Stimulated activated CD8-positive, alpha-beta memory T cell treated with anti-CD3 and anti-CD28 coated beads, Interleukin-4, amount 100 ng/mL, for 1 hour (primary cell): ENCODE measurements at places on chromosomes 3 and 15.

DNA sequence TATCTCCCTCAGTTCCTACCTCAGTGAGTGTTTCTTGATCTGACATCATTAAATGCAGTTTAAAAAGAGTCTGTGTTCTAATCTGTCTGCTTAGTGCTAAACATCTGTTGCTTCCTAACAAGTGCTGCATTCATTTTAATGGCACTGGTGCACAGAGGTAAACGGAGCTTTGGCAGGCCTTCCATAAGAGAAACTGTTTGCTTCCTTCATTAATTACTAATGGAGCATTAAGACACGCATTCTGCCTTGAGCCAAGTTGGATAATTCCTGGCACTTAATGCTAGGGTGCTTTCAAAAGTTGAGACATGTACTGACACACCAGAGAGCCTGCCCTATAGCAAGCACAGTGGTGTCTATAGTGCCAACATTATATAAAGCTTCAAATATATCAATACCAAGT, 34.7 kb downstream of the SCG5 start:
- no peak for DNase-seq

DNA sequence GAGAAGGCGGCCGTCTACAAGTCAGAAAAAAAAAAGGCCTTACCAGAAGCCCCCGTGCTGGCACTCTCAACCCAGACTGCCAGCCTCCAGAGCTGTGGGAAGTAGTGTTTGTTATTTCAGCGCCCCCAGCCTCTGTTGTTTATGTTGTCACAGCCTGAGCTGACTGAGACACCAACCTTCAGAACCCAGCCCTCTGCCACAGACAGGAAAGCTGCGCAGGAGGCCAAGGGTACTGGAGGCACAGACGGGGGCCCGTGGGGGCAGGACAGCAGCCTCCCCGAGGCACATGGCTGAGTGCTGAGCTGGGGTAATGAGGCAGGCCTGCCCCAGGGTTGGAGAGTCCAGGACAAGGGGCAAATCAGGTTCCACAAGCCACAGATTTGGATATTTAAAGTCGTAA, 33.7 kb downstream of the HCN4 start:
- DNase-seq = no peak

- no peak for DNase-seq
Observed at GRCh38 chr3:22846566-22846965, 356.6 kb upstream of the UBE2E2 start.

DNA sequence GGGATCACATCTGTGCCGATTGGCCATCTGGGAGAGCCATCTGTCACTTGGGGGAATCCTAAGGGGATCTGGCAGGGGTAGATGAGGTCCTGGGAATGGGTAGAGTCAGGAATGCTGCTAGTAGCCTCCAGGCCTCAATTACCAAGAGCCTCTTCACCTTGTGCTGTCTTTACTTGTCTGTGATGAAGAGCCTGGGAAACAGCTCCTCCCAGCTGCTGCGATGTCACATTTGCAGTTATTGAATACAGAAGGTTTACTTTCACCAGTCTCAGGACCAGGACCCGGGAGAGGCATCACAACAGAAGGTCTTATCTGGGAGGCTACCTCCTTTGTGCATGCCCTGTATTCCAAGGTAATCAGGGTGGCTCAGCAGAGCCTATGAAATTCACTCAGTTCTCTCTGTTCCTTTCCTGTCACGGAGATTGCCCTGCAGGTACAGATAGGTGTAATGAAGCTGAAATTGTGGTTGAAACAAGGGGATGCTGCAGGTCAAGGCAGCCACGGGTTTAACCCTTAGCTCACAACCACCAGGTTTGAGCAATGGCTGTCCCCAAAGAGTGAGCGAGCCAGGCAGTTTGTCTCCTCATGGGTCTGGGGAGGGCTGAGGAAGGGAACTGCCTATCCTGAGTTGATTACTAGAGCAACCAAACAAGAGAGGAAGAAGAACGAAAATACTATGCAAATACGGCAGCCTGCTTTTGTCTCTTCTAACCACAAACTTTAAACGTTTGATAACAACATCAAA, 298.9 kb upstream of the RORA start:
- DNase-seq = no peak

DNA sequence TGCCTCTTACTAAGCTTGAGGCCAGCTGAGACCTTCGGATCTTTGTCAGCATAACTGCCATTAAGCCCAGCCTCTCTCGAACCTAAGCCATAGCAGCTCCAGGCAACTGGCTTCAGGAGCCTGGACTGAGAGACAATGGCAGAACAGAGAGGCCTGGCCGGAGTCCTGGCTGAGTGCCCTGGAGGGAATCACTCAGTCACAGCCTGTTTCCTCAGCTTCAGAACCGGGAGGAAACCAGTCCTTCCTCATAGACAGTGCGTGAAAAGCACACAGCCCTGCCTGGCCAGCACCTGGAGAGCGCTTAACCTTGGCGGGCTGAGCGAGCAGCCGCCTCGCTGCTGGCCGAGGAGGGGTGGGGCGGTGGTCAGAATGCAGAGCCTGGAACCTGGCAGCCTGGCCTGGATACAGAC, 21.6 kb downstream of the RNU5B-1 start:
- DNase-seq = no peak

DNA sequence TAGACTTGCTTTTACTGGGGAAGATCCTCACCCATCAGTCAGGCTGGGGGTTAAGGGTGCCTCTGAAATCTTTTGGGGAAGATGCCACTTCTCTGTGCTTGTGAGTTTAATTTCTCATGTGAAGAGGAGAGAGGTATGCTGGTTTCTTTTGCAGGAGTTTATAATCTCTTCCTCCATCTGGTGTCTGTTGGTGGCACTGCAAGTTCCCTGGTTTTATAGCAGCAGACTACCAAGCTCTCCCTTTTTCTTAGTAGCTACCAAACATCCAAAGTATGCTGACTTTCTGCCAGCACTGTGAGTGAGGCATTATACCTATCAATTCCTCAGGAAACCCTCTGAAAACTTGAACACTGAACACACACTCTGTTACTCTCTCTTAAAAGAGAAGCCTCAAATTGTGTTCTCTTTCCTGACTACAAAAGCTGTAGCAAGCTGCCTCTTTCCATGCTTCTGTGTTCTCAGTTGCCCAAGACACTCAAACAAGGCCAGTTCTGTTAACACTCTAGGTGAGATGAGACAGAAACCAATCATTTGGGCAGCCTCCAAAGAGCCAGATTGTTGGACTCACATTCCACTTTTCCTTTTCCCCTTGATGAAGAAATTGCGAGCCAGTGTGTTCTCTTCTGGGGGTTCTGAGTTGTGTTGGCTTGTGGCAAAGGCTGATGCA, 299.5 kb downstream of the GAP43 start:
- DNase-seq = no peak

- no peak for DNase-seq
Observed at GRCh38 chr3:182567700-182568099, 225.6 kb upstream of the ATP11B start.

DNA sequence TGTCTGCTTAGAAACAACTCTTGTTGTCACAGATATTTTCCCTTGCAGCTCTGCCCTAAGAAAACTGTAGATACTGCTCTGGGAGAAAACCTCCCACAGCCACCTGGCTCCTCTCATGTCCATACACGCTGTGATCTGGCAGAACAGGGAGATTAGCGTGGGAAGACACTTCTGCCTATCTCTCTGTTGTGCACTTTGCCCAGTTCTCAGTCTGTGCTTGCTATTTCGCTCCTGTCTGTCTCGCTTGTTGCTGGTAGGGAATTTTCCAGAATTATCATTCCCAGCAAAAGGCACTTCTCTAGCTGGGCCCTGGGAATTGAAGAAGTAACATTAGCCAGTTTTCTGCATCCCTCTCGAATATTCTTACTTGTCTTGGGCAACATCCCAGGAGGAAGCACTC, 8.1 kb upstream of the GATM start:
- no peak for DNase-seq

GRCh38 chr15:49918121-49918520, 200.9 kb downstream of the ATP8B4 start:
- no peak for DNase-seq

- no peak for DNase-seq
Observed at GRCh38 chr3:11607816-11608215, 35.9 kb downstream of the VGLL4 start.

GRCh38 chr3:62922326-62922725, 47.1 kb upstream of the CADPS start:
- DNase-seq = no peak

- no peak for DNase-seq
Observed at GRCh38 chr3:133938770-133939462, 43.2 kb upstream of the RAB6B start.

DNA sequence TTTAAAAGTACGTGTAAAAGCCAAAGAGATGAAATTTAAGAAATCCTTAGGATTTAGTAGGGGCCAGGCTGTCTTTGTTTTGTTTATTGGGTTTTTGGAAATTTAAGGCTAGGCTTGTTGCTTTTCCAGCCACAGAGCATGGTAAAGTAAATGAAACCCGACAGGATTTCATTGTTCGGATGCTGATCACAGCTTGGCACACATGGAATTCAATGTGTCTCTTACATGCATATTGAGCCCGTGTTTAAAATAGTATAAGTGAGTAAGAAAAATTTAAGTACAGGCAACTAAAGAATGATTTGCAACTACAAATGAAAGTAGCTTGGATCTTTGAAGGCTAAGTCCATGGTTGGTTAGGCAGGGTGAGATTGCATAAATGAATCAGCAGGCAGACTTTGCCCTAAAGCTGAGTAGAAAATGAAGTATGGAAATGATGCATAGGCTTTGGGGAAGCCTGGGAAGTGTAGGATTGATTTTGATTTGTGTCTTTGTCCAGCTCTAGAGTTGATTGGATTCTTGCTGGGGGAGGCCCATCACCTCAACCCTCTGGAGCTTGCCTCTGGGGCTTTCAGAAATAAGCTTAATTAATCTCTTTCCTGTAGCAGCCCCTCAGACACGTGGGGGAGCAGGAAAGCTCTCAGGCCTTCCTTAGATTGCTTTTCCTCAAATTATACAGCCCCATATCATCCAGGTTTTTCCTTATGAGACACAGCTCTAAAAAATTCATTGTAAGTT, 68.2 kb upstream of the ADAMTSL3 start:
- no peak for DNase-seq

DNA sequence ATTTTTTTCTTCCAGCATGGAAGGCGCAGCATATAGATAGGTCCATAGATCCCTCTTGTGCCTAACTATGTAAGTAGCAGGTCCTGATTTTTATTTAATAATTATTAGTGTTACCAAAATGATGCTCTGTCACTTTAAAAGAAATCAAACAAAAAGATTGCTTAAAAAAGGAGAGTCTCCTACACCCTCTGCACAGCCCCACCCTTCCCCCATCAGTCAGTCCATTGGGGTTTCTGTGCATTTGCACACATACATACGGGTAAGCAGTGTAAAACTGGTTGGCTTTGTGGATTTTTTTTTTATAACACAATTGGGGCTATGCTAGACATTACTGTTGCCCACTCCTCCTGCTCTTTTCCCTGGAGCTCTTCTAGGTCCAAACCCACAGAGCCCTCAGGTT, 7.0 kb upstream of the RPP14 start:
- no peak for DNase-seq

DNA sequence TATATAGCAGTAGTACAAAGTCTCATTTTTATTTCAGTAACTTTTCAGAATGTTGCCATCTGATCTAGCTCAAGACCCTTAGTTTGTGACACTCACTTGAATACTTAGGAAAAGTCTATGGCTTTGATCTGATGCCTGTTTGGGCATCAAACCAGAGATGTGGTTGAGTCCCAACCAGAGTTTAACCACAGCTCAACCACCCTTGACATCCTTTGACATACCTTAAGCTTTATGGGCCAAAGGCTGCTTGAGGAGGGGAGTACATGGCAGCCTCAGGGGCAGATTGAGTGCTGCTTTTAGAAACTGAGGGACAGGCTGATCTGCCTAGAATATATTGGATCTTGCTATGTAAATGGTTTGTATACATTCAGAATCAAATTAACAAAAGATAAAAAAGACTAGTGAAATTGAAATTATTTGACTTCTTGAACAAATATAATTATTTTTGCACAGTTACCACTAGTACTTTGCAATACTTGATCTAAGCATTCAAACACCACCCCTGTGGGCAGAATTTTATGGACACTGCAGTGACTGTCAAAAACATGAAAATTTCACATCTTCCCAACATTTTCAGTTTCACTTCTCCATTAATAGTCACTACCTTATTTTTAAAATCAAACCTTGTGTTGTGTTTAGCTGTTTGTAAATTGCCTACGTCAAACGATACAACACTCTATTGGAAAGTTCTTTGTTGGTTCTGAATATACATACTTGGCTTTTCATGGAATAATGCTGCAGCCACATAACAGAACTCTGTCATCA, 199.8 kb downstream of the UBE2E2 start:
- no peak for DNase-seq

DNA sequence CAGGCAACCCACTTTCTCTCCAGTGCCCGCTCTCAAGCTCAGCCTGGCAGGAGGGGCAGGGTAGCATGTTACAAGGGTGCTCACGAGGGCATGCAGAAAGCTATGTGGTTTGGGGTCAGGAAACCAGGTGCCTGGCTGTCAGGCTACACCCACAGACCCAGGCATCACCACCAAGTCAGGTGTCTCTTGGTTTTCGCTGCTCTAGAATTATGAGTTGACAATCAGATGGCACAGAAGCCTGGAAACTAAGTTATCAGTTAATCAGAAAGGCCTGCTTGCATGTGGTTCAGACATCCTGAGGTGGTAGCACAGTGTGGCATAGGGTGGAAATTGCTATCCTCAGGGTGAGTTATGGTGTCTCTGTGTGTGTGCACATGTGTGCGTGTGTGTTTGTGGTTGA, 16.2 kb upstream of the CCR9 start:
- peak; percentile 43 for DNase-seq

- no peak for DNase-seq
Observed at GRCh38 chr15:87817553-87817952, 439.0 kb downstream of the NTRK3 start.

DNA sequence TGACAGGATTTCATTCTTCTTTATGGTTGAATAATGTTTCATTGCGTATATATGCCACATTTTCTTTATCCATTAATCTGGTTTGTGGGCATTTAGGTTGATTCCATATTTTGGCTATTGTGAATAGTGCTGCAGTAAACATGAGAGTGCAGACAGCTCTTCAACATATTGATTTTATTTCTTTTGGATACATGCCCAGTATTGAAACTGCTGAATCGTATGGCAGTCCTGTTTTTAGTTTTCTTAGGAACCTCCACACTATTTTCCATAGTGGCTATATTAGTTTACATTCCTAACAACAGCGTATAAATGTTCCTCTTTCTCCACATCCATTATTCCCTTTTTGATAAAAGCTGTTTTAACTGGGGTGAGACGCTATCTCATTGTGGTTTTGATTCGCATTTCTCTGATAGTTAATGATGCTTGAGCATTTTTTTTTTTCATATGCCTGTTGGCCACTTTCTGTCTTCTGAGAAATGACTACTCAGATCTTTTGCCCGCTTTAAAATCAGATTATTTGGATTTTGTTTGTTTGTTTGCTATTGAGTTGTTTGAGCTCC, 21.7 kb downstream of the AQP9 start:
- no peak for DNase-seq

GRCh38 chr15:72482275-72482674, 8.1 kb downstream of the ARIH1 start:
- DNase-seq = no peak
